ENCODE measurements at places on chromosomes 2 and 18.

GRCh38 chr18:64982414-64983055 is 768.3 kb upstream of the CDH7 start:
- no peak for DNase-seq

DNA sequence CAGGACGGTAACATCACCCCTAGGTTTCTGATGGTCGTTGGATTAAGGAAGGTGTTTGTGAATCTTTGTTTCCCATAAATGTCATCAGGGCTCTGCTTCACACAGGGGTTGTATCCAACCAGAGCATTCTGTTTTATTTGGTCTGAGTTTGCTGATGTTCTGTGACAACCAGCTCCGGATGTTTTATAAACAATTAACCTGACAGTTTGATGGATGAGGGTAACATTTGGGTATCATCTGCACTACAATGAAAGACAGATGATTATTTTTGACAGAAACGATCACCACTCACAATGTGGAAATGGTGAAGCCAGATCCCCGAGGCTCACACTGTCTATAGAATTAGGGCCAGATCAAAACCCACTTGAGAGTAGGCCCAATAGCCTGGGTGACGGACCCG is 107.1 kb downstream of the CDC42EP3 start:
- no peak for DNase-seq

GRCh38 chr2:176152350-176153181 is 1.2 kb downstream of the HOXD4 start:
- no peak for DNase-seq

GRCh38 chr2:26782876-26783704 is 2.8 kb upstream of the CENPA start:
- no peak for DNase-seq

GRCh38 chr2:194424683-194425209 is 1232.3 kb upstream of the SLC39A10 start:
- no peak for DNase-seq

- no peak for DNase-seq
Measured at GRCh38 chr2:95231723-95232122, 24.4 kb downstream of the ZNF892 start.

DNA sequence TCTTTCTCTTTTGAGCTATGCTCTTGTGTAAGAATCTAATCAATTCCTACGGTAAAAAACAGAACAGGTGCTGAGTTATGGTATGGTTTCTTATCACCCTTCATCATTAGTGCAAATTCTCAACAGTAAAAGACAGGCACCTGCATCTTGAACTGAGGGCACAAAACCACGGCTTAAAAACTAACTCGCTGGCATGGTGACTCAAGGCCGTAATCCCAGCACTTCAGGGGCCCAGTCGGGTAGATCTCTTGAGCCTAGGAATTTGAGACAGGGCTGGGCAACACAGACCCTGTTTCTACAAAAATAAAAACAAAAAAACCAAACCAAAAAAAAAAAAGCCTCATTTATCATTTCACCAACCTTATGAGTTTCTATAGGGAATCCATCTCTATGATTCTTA is 33.3 kb downstream of the THAP4 start:
- DNase-seq: no peak

- no peak for DNase-seq
Measured at GRCh38 chr2:209424781-209425470, 1.1 kb downstream of the MAP2 start.

GRCh38 chr2:172096626-172097547 is 5.8 kb downstream of the DLX2 start:
- no peak for DNase-seq

DNA sequence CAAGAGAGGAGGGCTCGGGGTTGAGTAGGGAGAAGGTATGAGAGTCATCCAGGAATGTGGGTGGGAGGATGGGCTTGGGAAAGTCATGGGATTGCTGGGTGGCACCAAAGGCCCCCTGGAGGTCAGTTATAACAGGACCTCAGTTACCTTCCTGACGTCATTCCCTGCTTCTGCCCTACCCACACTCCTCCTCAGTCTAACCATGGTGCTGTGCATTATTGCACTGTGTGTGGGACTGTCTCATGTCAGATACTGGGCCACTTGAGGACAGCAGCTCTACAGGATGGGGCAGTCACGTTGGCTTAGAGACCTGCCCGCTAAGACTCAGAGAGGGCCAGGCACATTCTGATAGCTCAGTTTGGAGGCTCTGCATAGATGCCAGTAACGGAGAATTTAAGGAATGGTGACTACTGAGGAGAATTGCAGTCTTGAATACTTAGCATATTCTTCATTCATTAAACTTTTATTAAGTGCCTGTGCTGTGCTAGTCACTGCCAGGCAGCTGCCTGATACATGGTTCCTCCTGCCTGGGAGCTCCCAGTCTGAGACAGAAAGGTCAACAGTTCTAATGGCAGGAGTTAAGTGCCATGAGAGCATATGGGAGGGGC is 90.5 kb downstream of the LAMA3 start:
- DNase-seq: no peak

- DNase-seq: no peak
Measured at GRCh38 chr2:234694244-234695013, 197.5 kb upstream of the ARL4C start.

GRCh38 chr18:23824669-23825068 is 135.4 kb downstream of the LAMA3 start:
- DNase-seq: no peak

- no peak for DNase-seq
Measured at GRCh38 chr2:136407117-136407951, 289.4 kb upstream of the CXCR4 start.

- no peak for DNase-seq
Measured at GRCh38 chr18:26565514-26565913, 17.2 kb upstream of the KCTD1 start.

- no peak for DNase-seq
Measured at GRCh38 chr2:25684577-25685473, 11.4 kb upstream of the DTNB start.

- no peak for DNase-seq
Measured at GRCh38 chr2:10016802-10017258, 26.5 kb upstream of the KLF11 start.

- peak; percentile 34 for DNase-seq
Measured at GRCh38 chr2:161166538-161167409, 6.5 kb downstream of the TANK start.

DNA sequence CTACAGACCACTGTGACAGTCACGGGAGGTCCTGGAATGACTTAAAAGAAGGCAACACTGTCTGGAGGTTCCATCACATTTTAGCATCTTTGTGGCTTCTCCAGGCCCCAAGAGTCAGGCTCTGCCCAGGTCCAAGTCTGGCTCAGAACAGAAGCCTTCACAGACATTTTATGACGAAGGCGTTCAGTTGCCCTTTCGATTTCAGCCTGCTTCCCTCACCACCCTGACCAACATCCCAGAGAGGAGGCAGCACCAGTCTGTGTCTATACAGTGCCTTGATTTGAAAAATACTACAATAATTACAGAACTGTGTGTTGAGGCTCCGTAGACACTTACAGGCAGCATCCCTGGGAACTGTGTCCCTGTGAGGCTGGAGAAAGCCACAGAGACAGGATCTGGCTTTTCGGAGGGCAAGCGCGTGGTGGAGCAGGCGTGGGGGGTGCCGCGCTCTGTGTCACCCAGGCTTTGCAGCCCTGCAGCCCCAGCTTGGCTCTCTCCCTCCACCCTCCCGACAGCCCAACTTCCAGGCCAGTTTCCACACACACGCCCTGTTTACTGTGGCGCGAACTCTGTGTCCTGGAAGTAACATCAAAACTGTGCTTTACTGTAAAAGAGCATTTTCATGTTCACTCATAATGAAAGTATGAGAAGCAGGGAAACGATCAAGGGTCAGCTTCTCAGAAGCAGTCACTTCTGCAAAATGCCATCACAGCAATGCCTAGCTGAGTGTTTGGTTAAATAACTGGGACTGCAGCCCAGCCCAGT is 153.5 kb upstream of the ALKAL2 start:
- DNase-seq: no peak

GRCh38 chr18:40108596-40108995 is 1846.4 kb upstream of the PIK3C3 start:
- DNase-seq: no peak

DNA sequence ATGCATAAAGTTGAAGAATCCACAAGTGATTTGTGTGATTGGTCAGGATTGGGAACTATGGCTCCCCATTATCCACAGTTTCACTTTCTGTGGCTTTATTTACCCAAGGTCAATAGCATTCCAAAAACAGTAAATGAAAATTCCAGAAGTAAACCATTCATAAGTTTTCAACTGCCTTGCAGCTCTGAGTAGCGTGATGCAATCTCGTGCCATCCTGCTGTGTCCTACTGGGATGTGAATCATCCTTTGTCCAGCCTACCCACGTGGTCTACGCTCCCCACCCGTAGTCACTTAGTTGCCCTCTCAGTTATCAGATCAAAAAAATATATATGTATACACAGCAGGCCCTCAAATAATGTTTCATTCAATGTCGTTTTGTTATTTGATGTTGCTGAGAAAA is 89.0 kb upstream of the DLGAP1 start:
- DNase-seq: no peak

DNA sequence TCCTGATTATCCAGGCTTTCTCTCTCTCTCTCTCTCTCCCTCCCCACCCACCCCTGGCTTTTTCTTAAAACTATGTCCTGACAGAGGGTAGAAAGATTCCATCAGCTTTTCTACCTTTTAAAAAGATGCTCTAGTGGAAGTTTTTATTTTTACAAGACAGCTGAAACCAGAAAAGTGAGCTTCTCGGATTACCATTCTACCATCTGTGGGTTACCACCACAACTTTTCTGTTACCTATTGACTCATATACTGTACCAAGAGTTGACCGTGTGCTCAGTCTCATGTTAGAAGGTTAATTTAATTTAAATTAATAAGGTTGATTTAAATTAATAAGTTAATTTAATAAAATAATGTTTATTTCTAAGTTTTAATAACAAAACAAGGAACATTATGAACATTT is 137.6 kb downstream of the UPP2 start:
- no peak for DNase-seq

GRCh38 chr2:26409785-26410184 is 8.1 kb downstream of the DRC1 start:
- DNase-seq: no peak

- DNase-seq: no peak
Measured at GRCh38 chr2:170017860-170018532, 160.0 kb upstream of the MYO3B start.

GRCh38 chr2:191664823-191665677 is 12.9 kb upstream of the NABP1 start:
- no peak for DNase-seq

GRCh38 chr18:77544792-77545191 is 295.1 kb downstream of the GALR1 start:
- DNase-seq: no peak

DNA sequence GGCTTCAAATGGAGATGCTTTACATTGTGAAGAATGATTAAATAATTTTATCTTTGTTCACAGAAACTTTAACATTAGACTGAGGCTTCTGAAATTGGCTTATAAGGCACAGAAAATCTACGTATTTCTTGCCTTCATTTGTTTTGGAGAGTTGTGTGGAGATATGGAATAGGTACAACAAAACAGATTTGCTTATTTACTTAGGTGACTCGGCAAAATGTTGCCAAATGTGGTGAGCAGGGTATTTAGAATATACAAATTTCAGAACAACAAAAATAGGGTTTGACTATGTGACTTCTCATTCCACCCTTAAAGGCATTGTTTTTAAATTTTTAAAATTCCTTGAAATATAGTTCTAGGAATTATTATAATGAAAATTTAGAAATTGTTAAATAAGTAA is 134.2 kb downstream of the KCNJ3 start:
- no peak for DNase-seq

DNA sequence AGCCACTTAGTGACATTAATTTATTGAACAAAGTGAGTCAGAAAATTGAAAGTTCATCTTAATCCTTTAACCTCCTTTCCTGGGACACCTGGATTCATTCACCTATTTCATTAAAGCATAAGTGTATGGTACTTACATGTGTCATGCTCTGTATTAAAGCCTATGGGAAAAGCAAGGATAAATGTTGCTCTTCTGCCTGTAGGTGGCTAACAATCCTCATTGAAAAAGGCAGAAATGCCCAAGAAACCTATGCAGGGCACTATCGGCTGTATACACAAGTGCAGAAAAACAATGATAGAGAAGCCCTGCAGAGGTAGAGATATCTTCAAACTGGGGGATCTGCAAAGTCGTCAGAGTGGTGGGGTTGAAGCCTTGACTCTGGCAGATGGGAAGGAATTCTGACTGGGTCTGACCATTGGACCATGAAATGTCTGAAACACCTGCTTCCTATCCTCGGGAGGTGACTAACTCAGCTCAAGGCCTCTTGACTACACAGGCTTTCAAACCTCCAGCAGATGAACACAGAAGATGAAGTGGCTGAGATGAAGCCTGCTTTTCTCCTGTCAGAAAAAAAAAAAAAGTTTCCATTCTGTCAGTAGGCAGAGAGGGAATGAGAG is 83.1 kb downstream of the DCC start:
- DNase-seq: no peak

DNA sequence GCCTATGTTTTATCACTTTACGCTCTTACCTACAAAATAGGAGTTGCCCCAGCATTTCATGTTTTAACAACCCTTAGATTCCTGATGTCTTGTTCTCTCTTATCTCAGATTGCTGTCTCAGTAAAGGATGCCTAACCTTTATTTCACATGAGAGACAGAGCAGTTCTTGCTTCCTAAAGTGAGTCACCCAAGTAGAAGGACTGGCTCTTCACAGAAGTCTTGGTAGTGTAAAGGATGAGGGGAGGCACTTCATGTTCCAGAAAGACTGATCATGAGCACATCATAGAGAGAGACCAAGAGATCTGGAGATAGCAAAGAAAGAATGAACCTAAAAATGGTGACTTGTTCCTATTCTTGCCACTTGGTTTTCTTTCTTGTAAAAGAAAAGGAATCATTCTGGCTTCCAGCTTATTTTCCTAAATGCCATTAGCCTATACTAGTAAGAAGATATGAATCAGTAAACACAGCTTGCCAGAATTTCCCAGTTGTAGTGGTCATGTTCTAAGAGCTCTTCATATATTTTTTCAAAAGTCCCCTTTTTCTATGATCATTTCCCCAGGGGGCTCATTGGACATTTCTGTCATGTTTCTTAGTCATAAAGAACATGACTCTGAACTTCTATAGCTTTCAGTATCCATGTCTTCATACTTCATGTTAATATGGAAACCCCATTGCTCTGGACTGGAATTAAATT is 54.9 kb downstream of the MAPRE2 start:
- DNase-seq: no peak

- DNase-seq: no peak
Measured at GRCh38 chr2:161223139-161223732, 63.0 kb downstream of the TANK start.

DNA sequence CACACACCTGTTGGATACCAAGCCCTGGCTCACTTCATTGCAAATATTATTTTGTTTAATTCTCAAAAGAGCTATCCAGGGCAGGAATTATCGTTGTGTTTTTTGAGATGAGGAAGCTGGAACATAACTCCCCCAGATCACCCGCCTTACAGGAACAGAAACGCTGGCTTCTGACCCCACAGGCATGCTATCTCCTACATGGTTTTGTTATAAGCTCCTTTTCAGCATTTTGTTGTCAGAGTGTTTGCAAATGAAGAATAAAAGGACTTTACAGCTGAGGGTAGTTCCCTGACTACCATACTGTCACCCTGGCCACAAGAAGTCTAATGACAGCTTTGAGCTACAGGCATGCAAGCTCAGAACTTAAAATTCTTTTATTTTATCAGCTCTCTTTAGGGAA is 62.0 kb upstream of the MRPS9 start:
- DNase-seq: no peak

GRCh38 chr2:74053959-74054715 is 69.4 kb downstream of the TET3 start:
- DNase-seq: no peak
